NCI-H1694 (cell line): ENCODE measurements at places on chromosomes 12 and 14.

DNA sequence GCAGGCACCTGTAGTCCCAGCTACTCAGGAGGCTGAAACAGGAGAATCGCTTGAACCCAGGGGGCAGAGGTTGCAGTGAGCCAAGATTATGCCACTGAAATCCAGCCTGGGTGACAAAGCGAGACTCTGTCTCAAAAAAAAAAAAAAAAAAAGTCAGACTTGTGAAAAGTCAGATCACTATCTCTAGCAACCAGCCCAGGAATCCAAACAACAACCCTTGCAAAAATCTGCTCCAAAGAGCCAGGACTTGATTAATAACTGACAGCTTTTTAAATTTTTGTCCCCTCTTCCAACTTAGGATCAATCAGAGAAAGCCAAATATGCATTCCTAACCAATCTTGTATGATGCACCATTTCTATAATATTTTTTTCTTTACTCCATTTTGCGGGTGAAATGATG, 7.7 kb upstream of the NFATC4 start:
- no peak for DNase-seq

GRCh38 chr12:128594521-128594920, 229.2 kb downstream of the SLC15A4 start:
- DNase-seq: no peak

DNA sequence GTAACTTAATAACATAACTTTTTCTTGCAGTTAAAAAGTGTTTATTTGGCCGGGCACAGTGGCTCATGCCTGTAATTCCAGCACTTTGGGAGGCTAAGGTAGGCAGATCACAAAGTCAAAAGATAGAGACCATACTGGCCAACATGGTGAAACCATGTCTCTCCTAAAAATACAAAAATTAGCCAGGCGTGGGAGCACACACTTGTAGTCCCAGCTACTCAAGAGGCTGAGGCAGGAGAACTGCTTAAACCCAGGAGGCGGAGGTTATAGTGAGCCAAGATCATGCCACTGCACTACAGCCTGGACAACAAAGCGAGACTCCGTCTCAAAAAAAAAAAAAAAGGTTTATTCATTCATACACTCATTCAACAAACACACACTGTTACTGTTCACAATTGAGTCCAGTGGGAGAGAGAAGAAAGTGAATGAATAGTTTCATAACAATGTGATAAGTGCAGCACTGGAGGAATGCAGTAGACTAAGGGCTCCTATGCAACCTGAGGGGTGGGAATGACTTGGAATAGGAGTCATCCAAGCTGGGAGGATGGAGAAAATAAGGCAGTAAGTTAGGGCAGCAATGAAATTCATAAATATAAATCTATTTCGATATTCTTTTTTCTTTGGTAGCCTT, 19.8 kb downstream of the DAD1 start:
- no peak for DNase-seq

- no peak for DNase-seq
Observed at GRCh38 chr12:60123557-60123956, 527.7 kb downstream of the SLC16A7 start.

DNA sequence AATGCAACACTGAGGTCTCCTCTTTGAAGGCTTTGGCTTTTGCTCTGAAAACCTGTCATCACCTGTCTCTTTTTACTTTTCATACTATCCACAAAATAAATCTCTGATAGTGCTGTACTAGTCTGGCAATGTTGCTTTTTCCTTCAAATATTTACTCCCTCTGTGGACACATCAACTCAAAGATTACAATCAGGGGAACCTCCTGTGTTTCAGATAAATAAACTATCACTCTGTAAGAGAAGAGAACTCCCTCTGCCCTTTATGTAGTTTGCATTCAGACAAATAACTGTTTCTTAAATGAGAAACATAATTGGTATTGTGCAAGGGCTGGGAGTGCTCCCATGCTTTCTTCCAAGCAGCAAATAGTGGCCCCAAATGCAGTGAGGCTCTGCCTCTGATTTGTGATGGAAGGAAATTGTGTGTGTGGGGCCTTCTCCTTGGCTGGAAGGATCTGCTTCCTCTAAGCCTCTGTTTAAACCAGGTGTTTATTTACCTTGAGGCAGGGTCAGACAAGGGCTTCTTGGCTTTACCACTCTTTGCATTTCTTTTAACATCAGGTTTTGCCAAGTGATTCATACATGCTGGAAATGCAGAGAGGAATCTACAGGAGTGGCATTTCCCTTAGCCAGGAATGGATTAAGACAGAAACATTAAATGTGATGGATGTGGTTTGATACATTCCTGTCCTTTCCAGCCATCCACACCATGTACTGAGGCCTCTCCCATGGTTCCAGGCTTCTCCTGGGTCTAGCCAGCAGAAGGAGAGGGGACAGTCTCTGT, 69.0 kb downstream of the AKAP6 start:
- DNase-seq: no peak
